ENCODE measurements at places on chromosomes 1 and 21.

- DNase-seq = no peak
Measured at GRCh38 chr1:37306461-37306860, 167.9 kb upstream of the ZC3H12A start.

- DNase-seq = no peak
Measured at GRCh38 chr1:66108624-66109023, 315.9 kb downstream of the PDE4B start.

DNA sequence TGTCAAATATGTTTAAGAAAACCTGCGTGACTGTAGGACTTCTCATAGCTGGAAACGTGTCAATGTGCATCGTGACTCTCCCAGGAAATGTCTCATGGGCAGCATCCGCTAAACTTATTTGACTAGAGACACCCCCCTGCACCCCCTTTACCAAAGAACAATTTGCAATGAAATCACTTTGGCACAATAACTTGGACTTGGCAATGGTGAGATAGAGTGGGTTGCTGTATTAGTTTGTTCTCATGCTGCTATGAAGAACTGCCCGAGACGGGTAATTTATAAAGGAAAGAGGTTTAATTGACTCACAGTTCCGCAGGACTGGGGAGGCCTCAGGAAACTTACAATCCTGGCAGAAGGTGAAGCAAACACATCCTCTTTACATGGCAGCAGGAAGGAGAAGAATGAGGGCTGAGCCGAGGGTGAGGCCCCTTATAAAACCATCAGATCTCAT lies 13.8 kb downstream of the CLDN14 start:
- DNase-seq = no peak

DNA sequence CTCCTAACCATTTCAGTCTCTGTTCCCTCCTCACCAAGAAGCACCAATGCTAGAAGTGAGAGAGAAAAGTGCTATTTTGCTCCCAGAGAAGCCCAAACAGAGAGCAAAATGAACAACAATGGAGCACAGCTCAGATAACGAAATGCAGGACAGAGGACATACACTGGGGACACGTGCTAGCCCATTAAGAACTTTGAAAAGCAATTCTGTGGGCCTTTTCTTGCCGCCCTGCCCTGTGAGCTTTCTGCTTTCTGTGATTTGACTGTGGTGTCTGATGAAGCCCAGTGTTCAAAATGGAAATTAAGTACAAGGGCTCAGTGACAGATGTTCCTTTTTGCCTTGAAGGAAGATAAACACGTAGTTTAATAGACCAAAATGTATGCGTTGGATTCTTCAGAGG lies 130.8 kb downstream of the S1PR1 start:
- no peak for DNase-seq

DNA sequence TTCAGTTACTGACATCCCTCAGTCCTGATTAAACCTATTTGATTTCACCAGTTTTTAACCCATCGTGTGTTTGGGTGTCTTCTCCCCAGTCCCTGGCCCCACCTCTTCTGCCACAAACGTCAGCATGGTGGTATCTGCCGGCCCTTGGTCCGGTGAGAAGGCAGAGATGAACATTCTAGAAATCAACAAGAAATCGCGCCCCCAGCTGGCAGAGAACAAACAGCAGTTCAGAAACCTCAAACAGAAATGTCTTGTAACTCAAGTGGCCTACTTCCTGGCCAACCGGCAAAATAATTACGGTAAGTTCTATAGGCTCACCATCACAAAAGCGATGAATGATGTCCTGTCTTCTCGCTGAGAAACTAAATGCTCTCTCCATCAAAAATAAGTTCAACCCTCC lies 28.7 kb downstream of the NBPF3 start:
- peak; percentile 15 for DNase-seq

GRCh38 chr1:201127755-201128455 lies 921 bp upstream of the ASCL5 start:
- no peak for DNase-seq

DNA sequence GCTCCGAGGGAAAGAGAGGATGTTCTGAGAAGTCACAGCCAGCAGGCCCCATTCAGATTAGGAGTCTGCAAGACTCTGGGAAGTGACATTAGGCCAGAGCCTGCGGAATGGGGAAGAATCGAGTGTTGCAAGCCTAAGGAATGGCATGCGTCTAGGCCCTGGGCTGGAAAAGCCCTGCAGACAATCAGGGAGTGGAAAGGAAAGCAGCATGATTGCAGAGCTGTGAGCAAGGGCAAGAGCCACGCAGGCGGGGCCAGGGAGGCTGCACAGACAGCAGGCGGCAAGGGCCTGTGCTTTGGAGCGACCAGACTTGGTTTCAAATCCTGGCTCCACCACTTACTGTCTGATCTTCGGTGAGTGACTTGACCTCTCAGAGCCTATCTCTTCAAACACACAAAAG lies 118.2 kb downstream of the RRAGC start:
- no peak for DNase-seq

- no peak for DNase-seq
Measured at GRCh38 chr21:46063734-46064680, 33.9 kb upstream of the COL6A2 start.

DNA sequence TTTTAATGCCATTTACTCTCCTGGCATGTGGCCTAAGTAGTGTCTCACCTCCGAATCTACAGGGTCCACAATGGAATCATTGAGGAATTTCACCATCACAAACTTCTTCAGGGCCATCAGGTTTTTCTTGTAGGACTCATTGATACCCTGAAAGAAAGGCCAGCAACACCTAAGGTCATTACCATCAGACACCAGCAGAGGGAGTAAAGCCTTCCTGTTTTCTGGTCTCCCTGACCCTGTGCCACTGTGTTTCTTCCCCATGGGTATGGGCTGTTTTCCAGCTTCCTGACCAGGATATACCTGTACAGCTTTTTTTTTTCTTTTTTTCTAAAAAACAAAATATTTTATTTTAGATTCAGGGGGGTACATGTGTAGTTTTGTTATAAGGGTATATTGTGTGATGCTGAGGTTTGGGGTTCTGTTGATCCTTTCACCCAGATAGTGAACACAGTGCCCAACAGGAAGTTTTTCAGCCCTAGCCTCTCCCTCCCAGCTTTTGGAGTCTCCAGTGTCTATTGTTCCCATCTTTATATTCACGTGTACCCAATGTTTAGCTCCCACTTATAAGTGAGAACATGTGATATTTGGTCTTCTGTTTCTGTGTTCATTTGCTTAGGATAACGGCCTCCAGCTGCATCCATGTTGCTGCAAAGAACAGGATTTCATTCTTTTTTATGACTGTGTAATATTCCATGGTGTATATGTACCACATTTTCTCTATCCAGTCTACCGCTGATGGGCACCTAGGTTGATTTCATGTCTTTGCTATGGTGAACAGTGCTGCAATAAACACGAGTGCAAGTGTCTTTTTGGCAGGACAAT lies 18.3 kb downstream of the PPT1 start:
- no peak for DNase-seq

All from activated CD4-positive, alpha-beta T cell treated with anti-CD3 and anti-CD28 coated beads for 24 hours (primary cell).